Naive thymus-derived CD8-positive, alpha-beta T cell (primary cell): ENCODE measurements at places on chromosomes 3 and 15.

GRCh38 chr15:66961901-66962300, 103.5 kb upstream of the SMAD3 start:
- DNase-seq, result no peak

DNA sequence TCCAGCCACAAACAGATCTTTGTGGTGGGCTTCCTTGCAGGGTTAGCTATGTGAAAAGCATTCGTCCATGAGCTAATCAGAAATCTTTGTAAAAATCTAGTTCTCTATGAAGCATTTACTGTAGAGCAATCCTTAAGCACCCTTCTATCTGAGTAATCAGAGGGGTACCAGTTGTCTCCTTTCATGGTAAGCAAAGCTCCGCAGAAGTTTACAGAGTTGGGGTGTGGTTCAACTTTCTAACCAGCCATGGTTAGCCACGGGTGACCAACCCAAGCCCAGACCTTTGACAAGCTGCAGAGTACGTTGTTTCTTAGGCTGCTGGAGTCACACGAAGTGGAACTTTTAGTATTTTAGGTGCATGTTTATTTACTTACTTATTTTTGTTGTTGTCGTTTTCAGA, 77.4 kb downstream of the FLNB start:
- no peak for DNase-seq

GRCh38 chr3:55332176-55332575, 154.9 kb downstream of the WNT5A start:
- no peak for DNase-seq

DNA sequence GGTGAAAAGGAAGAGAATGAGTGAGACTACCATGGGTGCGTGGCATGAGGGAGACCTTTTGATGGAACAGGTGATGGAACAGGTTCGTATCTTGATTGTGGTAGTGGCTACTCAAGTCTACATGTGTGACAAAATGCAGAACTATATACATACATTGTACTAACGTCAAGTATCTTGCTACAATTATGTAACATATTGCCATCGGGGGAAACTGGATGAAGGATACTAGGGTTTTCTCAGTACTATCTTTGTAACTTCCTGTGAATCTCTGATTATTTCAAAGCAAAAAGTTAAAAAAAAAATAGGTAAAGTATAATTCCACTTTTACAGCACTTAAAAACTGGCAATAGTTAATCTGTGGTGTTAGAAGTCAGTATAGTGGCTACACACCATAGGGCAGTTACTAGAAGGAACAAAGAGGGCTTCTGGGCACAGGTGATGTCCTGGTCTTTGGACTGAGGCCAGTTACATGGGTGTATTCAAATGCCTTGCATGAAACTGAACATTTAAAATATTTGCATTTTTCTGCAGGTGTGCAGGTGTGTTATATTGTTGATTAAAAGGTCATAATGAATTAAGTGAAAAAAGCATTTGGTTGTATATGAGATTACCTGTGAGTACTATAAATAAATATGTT, 61.4 kb downstream of the LRRK1 start:
- no peak for DNase-seq

GRCh38 chr15:68992696-68993095, 21.8 kb upstream of the NOX5 start:
- no peak for DNase-seq
